ENCODE measurements at places on chromosomes 12 and 14.
A peak's percentile ranks its signal among the peaks of the same experiment; 100 is the strongest.

DNA sequence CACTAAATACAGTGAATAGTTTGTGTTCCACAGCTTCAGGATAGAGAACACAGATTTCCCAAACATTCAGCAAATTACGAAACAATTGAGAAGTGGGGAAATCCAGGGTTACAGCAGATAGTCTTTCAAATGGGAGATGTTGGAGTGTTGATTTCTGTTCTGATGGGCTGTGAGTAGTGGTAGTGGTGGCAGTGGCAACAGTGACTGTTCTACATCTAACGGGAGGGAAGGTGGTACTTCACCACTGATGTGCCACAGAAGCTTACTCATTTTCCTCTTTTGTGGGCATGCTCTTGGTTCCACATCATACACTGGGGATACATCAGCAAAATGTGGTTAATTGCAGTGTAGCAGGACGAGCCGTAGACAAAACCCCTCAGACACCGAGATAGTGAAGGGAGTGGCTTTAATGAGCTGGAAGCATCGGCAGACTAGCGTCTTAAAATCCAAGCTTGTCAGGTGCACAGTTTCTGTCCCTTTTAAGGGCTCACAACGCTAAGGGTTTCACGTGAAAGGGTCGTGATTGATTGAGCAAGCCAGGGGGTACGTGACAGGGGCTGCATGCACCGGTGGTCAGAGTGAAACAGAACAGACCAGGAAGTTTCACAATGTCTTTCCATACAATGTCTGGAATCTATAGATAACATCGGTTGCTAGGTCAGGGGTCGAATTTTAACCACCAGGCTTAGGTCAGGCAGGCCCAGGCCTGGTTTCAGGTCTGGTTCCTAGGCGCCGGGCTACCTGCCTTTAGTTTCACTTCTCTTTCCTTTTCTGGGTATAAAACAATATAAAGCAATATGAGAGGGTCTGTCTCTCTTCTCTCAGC, 330.6 kb upstream of the FBXO33 start:
- no peak for DNase-seq

GRCh38 chr12:131121705-131122405, 168.1 kb downstream of the ADGRD1 start:
- DNase-seq: peak; percentile 26

DNA sequence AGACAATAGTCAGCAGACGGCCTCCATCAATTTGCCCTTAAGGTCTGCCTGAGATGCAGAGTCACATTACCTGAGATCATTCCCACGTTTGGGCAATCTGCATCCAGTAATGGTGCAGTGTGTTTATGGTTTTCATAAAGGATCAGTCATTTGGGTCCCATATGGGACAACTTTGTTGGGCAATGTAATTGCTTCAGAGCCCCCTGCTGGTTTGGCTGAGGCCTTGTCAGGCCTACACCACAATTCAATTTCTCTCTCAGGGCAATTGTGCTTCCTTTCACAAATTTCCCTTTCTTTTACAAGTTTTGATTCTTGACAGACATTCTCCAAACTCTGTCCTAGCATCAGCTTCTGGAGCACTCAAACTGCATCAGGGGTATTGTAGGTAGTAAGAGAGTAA, 191.2 kb upstream of the SSTR1 start:
- no peak for DNase-seq

- no peak for DNase-seq
These were observed 71.2 kb downstream of the GALNT4 start for GRCh38 chr12:89453121-89453978.

DNA sequence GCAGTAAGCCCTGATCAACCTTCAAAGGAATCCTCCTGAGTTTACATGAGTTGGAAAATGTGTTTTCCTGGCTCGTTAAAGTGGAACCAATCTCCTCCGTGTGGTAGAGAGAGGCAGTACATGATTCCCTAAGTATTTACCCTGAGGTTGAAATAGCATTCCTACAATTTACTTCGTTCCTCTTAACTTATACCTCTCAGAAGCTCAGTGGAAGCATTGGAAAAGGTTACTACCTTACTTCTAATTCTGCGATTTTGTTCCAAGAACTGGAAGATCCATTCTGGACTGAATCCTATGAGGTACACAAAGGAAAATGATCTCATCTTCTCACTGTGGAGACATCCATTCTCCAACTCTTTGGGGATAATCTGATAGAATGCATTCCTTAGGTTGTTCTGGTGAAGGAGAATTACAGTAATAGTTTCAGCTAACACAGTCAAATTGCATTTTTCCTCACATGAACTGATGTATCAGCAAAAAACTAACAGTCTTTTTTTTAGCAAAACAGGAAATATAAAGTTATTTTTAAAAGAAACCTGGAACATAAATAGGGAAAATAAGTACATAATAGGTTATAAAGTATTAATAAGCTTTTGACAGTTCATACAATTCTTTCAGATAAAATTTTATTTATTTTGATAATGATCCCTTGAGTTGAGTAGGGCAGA, 475.6 kb downstream of the PDZRN4 start:
- DNase-seq: no peak

- peak; percentile 68 for DNase-seq
These were observed 73.4 kb upstream of the DDHD1 start for GRCh38 chr14:53226553-53226952.

DNA sequence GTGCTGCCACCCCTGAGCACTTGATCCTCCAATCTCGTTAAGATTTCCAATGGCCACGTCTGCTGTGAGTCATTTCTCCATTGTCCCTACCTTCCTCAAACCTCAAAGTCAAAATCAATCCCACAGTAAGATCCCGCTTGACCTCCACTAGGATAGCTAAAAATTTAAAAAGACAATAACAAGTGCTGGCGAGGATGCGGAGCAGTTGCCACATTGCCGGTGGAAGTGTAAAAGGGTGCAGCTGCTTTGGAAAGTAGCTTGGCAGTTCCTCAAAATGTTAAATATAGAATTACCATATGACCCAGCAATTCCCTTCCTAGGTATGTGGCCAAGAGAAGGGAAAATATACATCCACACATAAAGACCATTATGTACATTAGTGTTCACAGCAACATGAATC, 9.5 kb upstream of the BCL7A start:
- DNase-seq: no peak

- no peak for DNase-seq
These were observed 164.2 kb upstream of the CLEC14A start for GRCh38 chr14:38420048-38420447.

DNA sequence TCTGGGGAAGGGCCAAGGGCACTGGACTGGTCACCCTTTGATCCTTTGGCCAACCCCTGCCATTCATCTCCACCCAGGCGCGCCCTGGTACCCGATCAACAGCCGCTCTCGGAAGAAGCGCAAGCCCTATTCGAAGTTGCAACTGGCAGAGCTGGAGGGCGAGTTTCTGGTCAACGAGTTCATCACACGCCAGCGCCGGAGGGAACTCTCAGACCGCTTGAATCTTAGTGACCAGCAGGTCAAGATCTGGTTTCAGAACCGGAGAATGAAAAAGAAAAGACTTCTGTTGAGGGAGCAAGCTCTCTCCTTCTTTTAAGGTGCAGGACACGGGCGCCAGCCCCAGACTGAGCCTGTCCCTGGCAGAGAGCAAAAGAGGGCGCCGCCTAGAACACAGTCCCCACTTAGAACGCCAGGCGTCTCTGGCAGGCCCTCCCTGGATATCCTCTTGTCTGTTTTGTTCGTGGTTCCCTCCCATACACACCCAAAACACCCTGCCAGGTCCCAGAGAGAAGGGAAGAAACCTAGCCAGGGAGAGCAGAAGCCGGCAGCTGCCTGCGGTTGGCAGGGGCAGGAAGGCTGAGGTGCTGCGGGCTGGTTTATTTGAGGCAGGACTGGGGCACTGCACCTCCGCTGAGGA, 1.7 kb downstream of the HOXC12 start:
- DNase-seq: no peak

DNA sequence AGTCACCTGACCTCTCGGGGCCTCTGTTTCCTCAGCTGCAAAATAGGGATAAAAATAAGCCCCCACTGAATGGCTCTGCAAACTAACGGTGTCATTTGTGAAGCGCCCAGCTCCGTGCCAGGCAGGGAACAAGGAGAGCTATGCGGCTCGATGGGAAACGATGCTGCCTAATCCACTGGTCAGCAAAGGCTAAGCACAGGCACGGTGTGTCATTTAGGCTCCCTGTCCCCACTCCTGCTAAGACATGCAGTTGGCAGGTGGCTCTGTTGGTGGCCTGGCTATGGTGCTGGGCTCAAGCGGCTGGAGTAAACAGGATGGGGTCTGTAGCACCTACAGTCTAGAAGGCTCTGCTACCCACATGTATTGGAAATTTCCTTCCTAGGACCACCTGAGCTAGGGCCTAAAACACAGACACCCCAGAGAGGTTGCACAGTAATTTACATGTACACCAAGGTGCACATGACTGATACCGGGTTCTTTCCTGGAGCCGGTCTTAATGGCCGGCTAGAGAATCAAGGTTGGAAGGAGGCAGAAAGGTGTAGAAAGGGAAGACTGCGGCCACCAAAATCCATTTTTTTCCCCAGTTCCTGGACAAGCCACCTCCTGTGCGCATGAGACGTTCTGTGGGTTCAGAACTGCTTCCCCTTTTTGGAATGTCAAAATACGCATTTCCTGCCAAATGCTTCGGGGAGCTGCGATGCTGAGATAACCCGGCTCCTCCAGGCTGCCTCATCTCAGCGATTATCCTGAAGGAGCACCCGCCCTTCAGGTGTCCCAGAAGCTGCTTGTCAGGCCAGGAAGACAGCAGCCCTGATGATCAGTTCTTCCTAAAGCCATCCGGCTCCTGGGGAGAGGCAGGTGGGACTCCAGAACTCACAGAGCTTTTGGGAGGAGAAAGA, 1.0 kb downstream of the CACNA2D4 start:
- peak; percentile 55 for DNase-seq

GRCh38 chr14:44649061-44649460, 142.0 kb upstream of the FSCB start:
- DNase-seq: no peak

DNA sequence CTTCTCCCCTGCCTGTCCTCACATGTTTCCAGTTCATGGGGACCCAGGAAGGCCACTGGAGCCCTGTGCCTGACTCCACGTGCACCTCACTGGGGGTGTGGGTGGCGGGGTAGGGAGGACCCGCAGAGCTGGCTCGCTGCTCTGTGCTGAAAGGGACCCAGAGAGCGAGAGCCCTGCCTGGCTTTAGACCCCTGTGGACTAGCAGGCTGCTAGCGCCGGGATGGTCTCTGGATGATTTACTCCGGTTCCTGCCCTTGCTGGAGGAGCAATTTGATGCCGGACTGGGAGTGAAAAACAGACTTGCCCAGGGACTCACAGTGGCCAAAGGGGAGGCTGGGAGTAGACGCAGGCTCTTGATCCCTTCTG, 49.0 kb downstream of the NTF3 start:
- no peak for DNase-seq

DNA sequence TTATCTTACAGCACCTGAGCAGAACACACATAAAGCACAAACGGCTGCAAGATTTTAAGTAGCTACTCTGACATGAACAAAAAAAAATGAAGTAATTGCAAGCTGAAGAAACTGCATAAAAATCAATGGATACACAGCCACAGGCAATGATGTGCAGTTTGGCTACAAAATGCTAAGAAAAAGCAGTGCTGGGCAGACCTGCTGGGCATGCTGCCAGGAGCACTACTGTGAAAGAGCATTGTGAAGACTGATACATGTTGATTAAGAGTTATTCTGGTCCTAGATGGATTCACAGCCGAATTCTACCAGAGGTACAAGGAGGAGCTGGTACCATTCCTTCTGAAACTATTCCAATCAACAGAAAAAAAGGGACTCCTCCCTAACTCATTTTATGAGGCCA, 20.1 kb upstream of the RTN1 start:
- DNase-seq: no peak

DNA sequence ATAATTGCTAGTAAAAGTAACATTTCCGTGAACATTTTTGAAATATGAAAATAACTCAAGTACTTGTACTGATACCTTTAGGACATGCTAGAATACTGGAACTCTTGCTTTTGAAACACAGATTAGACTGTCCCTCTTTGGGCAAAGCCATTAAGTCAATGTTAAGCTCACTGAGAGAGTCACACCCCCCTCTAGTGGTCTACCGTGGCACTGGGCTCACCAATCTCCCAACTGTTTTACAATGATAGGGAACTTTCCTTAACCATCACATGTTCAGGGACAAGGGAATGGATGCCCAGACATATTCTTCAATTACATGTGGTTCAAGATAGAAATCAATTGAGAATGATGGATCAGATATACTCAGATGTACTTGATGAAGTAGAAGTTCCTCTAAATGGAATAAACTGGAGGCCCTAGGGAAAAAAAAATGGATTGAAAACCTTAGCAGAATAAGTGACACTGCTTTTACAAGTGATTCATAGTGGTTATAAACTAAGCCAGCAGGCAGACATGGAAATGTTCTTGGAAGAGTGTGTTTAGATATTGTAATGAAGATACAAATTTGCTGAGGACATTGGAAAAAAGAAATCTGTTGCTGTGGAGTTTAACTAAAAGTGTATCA, 17.8 kb downstream of the NANOG start:
- DNase-seq: peak; percentile 71

DNA sequence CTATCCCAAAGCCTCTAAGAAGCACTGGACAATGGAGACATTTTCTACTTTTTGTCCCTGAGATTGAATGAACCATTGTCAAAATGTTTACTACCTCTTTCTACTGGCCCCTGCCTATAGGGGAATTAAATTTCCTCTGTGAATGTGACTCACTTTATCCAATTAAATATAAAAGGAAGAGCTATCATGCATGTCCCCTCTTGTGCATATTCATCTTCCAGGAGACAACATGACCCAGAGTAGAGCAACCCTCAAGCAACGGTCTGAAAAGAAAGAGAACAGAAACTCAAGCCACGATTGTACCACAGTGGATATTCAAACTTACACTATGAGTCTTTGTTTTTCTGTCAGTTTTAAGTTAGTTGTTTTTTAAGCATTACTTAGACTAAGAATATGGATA, 938.4 kb upstream of the ATXN7L3B start:
- DNase-seq: no peak

DNA sequence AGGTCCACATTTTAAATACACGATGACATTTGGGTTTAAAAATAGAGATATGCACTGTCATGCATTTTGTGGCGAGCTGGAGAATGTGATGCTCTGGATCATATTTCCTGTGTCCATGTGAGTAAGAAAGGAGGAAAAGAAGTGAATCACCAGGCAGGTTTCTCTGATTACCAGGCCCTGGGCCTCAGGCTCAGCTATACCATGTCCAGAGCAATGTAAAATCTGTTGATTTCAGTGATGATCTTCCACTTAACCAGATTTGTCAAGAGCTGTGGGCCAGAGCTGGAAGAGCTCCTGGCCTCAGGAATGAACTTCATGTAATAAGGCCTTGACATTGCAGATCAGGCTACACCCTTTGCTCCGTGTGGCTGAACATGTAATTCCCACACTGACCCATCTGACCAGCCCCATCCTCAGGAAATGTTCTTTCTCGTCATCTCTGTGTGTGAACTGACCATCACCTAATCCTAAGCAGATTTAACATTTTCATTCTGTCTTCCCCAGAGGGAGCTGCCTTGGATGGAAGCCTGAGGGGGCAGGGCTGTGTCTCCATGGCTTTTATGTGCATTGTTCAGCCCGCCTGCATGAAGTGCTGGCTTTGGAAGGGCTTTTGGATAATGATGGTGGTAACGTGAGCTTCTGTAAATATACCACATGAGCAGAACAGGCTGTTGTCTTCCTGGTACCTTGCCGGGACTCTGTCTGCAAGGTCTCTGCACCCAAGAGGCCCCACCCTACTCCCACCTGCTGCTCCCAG, 54.5 kb downstream of the CRACR2A start:
- DNase-seq: no peak
